ENCODE measurements at places on chromosomes 7 and 10.

DNA sequence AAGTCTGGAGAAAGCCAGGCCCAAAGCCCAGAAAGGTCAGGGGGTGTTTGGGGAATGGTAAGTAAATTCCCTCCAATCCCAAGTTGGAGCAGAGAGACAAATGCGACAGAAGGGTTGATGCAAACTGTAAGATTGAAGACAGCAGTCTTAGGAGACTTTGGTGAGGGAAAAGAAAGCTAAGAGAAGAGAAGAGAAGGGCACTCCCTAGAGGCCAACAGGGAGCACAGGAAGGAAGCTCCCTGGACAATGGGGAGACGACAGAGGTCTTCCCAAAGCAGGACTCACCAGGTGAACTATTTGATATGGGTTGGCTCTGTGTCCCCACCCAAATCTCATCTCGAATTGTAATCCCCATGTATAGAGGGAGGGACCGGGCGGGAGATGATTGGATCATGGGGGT, 151.5 kb downstream of the KIF20B start:
- DNase-seq, result no peak

DNA sequence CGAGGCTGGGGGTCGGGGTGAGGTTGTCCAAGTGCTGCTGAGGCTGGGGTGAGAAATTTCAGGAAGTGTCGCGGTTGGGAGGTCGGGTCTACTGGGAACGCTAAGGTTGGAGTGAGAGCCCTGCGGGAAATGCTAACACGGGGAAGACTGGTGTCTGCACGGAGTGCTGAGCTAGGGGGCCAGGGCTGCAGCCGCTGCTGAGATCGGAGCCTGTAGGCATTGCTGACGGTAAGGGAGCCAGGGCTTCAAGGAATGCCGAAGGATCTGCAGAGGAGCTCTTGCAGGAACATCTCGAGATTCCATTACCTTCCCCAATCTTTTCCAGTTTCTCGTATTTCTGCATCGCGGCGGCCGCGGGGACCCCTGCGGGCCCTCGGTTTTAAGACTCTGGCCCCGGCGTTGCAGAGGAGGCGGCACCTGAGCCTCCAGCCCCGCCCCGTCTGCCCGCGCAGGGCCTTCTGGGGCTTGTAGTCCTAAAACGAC, at the start of gene CDK5:
Gene CDK5, minus strand, starts transcription at position 392 of the 483 bp plus-strand sequence. Its CDS starts 49 bp downstream, at position 343.
- no peak for DNase-seq

DNA sequence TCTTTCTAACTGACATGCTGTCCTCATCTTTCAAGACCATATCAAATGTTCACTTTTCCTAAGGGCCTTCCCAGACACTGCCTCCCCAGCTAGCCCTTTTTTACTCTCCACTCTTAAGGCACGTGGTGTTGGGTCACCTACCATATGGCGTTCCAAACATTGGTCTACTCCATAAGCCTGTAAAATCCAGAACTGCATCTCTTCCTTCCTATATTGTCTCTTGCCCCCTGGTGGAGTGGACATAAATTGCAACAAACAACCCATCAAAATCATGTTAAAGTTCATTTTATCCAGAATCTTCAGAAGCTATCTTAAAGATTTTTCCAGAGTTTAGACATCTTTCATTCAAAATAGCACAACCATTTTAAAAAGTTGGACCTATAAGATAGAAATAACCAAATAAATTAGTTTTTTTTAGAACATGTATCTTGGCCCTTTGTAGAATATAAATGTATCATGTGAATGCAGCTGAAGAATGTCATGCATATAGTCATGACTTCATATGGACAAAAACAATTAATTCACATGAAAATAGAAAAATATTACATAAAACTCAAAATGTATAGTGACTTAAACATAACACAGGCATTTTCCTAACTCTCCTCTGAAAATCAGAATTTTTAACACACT, 180.6 kb upstream of the CHRM2 start:
- peak; percentile 7 for DNase-seq

GRCh38 chr10:26222563-26222962, 6.0 kb downstream of the GAD2 start:
- no peak for DNase-seq

DNA sequence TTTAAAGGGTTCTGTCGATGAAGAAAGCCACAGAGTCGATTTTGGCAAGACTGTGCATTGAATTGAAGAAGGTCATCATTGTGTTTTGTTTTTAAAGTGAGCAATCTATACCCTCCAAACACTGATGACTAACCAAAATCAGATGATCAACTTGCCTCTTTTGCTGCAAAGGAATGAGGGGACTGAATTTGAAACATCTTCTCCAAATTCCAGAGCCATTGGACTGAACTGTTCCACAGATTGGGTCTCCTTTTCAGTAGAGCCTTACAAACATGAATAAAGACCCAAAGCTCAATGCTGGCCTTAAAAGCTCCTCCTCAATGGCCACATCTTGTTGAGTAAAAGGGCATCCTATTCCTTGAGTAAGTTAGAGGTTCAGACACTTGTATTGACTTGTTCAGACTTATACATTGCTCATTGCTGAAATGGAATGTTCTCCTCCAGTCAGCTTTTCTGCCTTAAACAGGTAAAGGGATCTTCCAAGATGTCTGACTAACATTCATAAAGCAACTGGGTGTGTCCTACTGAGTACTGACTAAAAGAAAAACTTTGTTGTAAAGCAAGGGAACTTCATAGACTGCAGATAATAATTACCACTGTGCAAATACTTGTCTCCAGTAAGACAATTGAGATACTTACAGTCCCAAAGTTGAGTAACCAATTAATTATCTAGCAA, 630.6 kb downstream of the KCNMA1 start:
- DNase-seq, result no peak

DNA sequence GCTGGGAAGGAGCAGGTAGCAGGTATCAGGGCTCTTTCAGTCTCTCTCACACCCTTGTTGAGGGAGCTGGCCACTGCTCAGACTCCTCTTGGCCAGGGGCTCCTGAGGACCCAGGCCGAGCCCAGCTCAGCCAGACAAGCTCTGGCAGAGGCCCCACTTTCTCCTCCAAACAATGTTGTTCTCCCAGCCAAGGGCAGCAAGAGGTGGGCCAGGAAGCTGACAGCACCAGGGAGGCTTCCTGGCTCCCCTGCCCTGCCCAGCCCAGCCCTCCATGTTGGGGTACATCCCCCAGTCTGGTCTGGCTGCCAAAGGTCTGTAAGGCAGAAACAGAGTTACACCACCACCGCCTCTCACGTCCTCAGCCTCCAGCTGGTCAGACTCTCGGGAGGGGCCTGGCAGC, 33.9 kb upstream of the COL13A1 start:
- DNase-seq, result no peak

DNA sequence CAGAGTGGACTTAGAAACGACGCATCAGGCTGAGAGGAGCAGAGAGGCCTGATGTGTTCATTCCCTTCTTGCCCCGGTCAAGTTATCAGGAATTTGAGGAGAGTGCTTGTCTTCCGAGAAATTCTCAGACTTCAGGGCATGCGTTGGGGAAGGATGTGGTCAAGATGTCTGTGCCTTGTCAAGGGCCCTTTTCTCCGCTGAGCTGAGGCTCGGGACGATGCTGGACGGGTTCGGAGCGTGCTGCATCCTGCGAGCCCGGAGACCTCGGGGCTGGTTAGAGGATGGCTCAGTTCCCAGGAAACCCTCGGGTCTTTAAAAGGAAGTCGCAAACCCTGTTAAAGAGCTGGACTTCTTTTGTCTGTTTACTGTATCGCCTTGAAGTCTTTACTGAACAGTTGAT, 325.4 kb downstream of the ADARB2 start:
- no peak for DNase-seq

DNA sequence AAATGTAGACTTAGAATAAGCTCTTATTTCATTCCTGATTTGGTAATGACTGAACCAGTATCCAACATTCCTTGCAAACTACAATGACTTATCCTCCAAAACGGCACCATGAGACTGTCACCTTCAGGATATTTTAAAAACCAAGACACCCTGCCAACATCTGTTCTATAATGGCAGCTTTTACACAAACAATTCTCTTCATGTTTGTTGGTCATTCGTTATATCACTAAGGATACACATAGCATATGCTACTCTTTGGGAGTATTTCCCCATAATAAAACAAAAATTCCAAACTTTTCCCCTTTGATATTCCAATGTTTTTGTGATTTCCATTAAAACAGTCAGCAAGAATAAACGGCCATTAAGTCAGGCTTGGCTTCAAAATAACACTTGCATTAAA, 215.4 kb downstream of the GLI3 start:
- no peak for DNase-seq

GRCh38 chr7:82624965-82625364, 181.4 kb upstream of the CACNA2D1 start:
- no peak for DNase-seq

DNA sequence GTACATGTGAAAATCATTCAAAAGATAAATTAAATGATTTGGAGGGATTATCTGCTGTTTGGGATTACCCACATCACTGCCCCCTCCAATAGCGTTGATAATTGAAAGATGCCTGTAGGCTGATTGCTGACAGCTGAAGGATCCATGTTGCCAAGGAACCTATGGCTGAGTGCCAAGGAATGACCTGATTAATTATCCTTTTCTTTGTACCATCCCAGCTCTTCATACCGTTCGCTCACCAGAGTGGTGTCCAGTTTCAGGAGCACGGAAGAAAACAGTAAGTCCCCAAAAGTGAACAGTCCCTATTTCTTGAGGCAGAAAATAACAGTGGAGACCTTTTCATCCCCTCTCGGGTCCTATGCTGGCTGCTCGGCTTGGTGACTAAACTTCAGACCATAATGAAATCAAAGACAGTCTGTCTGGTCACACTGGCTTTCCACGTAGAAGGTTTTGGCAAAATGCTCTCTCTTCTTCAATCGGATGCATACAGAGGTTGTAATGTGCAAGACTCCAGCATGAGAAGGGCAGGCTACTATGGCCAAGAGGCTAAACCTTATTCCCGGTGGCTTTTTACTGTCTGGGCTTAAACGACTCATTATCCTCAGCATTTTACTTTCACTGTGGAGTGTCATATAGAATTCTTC, 108.8 kb downstream of the SPAG6 start:
- DNase-seq, result no peak

GRCh38 chr10:68721673-68722335, 765 bp downstream of the CCAR1 start:
- DNase-seq, result no peak

GRCh38 chr7:82528577-82529310, 85.2 kb upstream of the CACNA2D1 start:
- no peak for DNase-seq

DNA sequence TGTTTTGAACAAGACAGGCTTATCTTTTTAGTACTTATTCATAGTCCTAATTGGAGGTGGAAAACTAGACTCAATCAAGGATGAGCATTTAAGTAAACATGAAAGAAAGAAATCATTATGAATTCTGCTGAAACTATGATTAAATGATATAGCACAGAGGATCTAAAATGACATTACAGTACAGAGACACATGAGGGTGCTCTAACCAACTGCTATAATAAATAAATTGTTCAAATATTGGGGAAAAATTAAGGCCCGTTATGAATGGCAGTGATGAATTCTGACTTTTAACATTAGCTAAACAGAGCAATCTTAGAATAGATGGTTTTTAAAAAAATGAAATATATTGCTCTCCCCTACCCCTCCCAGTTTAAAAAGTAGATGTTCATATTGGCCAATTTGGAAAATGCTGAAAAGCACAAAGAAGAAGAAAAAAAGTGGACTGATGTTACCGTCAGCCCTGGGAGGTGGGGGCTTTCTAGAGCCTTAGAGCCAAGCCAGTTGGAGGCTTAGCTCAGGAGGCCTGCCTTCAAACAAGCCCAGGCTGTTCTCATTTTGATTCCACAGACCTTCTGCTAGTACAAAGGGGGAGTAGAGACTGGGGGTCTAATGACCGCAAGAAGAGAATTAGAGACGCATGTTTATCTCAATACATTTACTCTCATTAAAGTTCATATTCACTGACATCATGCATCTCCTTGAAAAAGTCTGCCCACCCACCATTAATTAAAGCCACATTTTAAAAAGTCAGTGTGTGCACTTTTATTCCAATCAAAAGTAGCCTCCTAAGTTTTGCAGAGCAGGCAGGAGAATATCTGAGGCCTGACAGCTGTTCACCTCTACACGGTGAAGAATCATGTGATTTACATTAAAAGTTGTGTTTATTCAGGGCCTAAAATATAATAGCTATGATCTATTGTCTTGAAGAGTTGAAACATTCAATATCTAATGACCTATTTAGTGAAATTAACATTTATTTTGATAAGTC, 10.0 kb downstream of the WNT2 start:
- no peak for DNase-seq

DNA sequence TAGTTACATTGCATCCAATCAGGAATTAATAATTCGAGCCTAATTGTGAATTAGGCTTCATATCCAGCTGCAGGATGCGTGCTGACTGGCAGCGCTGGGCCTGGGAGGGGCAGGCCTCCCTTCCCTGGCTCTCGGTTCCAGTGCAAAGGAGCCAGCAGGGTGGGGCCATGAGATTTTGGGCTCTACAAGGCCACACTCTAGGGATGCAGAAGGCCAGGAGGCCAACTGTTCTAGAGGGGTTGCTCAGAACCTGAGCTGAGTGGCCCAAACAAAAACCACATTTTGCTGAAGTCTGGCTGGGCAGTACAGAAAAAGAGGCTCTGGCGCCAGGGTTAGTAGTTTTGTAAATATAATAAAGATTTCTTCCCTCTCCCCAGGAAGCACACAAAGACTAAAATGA, 72.3 kb downstream of the CLEC2L start:
- no peak for DNase-seq

GRCh38 chr7:29749701-29750321, 56.5 kb upstream of the WIPF3 start:
- DNase-seq, result no peak

DNA sequence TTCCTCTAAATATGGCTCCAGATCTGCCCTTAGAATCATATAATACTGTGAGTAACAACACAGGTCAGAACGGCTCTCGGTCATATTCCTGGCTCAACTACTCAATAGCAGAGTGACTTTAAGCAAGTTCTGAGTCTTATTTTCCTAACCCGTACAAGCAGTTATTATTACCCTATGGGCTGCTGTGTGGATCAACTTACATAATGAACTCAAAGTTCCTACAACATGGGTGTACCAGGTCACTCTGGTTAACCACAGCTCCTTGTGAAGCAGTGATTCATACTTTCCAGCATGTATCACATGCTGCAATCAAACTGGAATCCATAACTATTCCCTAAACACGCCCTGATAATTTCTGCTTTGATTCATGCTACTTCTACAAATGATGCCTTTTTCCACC, 107.3 kb downstream of the LRRN3 start:
- peak; percentile 16 for DNase-seq

GRCh38 chr10:15122477-15123030, 25.4 kb downstream of the RPP38 start:
- no peak for DNase-seq
